ENCODE measurements at places on chromosomes 13 and 19. TPM values are rescaled to one million over a fixed set of nuclear protein-coding genes. Genes with fewer than 3 reads are reported as not detected.

DNA sequence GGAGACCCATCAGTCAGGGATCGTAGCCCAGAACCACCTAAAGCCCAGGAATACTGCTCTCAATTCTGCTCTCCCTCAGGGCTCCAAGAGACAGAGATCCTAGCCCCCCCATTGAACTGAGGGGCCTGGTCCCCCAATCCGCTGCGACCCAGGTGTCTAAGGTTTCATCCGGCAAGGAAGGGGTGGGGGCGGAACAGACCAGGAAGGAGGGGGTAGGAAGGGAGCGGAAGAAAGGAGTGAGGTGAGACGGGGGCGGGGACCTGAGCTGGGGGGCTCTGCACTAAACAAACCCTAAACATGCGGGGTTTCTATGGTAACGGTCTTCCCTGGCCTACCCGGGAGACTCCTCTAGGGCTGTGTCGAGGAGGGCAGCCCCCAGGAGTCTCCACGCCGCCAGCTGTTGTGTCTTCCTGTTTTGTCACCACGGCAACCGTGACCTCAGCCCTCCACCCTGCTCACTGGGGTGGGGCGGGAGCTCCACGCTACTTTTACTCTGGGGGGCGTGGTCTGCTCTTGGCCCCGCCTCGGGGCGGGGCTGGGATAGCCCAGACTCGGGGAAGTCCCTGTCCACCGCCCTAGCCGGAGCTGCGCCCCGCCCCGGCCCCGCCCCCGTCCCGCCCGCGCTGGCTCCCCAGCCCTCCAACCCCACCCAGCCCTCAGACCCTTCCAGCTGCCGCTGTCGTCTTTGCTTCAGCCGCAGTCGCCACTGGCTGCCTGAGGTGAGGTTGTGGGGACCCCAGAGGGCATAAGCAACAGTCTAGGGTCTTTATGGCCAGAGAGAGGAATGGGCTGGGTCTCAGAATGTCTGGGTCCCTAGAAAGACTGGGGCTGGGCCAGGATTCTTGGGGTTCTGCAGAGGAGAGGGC, at the start of gene MYADM:
Gene MYADM (plus strand): TSS at position 659 of the 866 bp plus-strand sequence. CDS start 5,647 bp downstream, outside the sequence.
- peak; percentile 100 for DNase-seq

The ERICH6B gene
- not detected for total RNA-seq

GRCh38 chr13:113455384-113455783, 2.1 kb upstream of the ADPRHL1 start:
- DNase-seq: no peak

DNA sequence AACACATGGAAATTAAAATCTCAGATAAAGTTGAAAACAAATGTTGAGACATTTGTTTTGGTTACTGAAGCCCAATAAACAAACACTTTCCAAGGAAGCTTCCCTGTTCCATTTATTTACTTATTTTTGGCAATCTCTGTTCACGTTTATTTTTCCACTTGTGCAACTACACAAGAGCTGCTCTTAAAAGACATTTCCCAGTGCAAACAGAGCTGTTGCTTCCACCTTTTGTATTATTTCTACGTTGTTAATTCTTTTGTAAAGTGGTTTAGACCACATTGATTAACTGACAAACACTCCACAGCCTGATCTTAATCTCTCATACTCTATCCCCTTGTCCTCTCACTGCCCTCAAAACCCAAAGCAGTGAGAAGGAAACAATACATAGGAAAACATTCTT, 757.6 kb downstream of the LIG4 start:
- DNase-seq: no peak

The SHC2 gene
- 31.6 TPM for total RNA-seq

DNA sequence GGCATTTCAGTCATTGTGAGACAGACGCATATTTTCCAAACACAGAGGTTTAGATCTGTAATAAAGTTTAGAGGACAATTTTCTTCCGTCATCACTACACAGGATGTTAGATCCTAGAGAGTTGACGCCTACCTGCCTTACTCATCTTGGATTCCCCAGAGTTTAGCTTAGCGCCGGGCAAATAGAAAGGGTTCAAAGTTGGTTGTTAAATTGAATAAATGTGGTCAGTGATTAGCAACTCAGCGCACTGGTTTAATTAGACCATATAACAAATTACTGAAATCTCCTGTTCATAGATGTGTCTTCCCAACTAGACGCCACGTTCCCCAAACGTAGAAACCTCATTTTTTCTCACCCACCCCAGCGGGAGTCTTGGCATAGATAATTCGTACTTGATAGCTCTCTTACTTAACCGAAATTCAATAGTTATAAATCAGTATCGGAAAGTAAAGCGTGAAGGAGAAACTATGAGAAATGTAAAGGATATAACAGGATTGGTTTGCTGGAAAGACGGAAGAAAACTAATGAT, 726 bp upstream of the UFM1 start:
- no peak for DNase-seq

The GAPDHS gene
- total RNA-seq: not detected

DNA sequence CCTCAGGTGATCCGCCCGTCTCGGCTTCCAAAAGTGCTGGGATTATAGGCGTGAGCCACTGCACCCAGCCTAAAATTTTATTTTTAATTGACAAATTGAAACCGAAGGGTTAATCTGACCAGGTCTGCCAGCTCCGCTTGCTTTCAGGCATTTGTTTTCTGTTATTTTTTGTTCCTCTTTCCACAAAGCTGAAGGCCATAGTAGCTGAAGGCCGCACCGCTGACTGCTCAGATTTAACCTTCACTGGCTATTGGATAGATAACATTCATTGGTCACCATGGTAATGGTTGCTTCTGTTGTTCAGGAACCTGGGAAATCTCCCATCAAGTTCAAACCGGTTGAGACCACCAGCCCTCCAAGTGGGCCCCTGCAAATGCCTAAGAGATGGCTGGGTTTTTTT, 124.5 kb upstream of the USP29 start:
- no peak for DNase-seq

The RXFP2 gene
- total RNA-seq: not detected

DNA sequence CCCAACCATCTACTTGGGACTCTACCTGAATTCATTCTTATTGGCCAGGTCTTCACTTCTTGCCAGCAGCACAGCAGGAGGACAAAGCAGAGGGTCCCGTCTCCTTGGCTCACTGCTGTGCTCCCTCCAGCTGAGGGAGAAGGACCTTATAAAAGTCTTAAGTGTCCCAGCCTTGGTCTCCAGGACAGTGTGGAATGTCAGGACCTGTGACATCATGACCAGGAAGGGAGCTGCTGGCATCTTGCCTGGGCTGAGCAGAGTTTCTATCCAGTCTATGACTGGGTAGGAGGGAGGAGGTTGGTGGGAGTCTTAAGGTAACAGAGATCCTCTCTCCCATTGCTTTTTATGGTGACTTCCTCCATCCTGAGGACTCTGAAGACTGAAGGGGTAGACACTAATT, 56.6 kb upstream of the ANKRD10 start:
- DNase-seq: no peak

The NLRP5 gene
- not detected for total RNA-seq

DNA sequence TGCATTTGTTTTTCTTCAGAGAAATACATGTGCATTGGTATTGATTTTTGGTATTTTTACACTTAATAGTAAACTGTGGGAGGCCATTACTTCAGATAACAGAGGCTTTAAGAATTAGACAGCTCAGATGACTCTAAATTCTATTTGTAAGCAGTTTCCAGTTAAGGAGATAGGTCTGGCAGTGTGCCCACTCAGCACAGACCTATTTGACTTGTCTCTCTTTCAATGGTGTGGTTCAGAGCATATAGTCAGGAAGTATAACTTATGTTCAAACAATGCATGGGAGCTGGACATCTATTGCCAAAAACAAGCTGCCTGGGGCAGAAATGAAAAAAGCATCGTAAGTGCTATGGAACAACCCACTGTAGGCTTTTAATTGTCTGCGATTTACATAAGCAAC, 370.7 kb downstream of the HS6ST3 start:
- DNase-seq: no peak

The PBX4 gene
- total RNA-seq: 5.1 TPM

The HIPK4 gene
- total RNA-seq: 0.36 TPM

All from sciatic nerve (tissue), 2 donors.